BE2C (cell line): ENCODE measurements at places on chromosomes 1 and 21.

DNA sequence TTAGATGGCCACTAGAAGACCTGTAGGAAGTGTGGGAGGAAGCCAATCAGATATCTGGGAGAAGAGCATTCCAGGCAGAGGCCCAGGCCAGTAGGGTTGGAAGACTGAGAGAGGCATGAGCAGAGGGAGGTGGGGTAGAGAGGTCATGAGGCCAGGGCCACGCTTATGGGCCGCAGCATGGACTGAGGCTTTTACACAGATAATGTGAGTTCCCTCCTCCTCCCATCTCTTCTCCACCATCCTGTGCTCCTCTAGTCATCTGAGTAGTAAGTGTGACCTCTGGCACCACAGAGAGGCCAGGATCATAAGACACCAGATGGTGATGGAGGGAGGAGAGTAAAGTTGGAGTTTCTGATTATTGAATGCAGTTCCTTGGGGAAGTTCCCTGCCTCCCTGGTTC, 17.1 kb downstream of the TTC22 start:
- no peak for DNase-seq

DNA sequence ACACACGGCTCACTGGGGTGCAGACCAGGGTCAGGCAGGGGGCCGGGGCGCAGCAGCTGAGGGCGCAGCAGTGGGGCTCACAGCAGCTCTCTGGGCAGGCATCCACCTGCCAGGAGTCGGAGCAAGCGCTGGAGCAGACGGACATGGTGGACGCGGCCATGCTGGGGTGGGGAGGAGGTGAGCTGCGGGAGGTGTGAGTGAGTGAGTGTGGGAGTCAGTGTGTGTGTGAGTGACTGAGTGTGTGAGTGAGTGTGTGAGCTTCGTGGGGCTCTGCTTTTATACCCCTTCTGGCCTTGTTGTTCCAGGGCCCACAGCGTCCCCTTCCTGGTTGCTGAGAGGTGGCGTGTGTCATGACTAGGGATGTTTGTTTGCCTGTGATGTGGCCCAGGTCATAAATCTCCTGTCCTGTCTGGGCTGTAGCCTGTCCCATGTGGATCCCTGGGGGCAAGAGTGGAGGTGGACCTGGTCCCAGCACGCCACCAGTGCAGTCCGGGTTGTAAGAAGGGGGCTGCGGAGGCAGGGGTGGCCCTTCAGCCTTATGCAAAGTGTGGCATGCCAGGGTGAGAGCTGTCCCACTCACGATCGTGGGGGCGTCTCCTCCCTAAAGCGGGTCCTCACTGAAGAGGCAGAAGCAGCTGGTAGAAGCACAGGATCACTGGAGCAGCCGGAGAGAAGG, at the start of gene KRTAP10-1:
KRTAP10-1 (minus strand) TSS at position 205 of the 676 bp plus-strand sequence; CDS start at position 160, 45 bp downstream.
- DNase-seq: no peak

- DNase-seq: no peak
Measured at GRCh38 chr1:170356585-170356984, 175.4 kb upstream of the GORAB start.

- DNase-seq: no peak
Measured at GRCh38 chr21:28358170-28358569, 634.5 kb downstream of the LTN1 start.

GRCh38 chr1:88984569-88984968, 7.9 kb downstream of the KYAT3 start:
- DNase-seq: no peak

- no peak for DNase-seq
Measured at GRCh38 chr1:1058088-1058905, 15.8 kb downstream of the RNF223 start.

DNA sequence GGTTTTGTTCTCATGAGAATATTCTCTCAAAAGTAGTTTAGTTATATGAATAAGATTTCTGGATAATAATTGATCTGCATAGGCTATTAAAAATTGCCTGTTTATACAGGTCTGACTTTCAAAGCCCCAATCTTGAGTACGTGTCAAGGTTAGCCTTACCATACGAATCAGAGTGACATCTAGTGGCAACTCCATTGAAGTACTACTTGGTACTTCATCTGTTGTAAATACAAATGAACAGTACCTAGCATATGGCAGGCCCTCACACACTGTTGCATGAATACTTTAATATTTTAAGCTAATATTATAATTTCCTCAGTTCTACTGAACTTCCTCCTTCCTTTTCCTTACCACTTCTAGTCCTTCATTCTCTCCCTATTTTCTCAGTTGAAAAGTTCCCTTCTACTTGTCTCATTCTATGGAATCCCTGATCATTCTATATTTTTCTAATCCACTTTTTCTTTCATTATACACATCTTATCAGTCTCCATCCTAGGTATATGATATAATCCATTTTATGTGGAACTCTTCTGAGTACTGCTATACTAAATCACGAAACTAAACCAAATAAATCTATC, 101.2 kb downstream of the AKT3 start:
- DNase-seq: peak; percentile 47

DNA sequence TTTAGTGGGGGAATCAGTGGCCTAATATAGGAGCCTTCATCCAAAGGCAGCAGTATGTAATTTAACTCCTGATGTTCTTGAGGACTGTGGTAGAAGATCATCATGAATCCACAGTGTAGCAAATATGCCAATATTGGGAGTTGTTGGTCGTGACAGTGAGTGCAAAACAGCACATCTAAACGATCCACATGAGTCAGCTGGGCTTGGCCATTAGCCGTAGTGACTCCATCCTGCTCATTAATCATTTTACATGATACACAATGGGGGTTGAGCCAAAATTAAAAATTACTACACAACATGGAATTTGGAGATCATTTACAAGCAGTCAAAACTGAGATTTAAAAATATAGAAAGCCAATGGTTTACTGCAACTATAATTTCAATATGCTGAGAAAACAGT, 653.9 kb upstream of the CAMK1G start:
- DNase-seq: no peak

DNA sequence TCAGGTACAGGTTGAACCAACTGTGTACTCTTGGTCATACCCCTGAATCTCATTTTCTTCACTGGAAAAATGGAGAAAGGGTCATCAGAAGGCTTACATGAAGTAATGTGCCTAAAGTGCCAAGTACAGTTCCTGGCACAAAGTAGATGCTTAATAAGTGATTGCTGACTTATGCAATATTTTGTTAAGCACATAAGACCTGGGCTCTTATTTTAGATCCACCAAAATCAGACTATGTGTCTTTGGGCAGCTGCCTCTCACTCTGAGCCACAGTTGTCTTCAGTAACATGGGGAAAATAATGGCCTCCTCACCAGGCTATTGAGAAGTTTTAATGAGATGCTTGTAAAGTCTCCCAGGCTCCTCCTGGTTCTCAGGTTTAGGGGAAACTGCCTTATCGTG, 74.3 kb upstream of the TRABD2B start:
- DNase-seq: no peak

DNA sequence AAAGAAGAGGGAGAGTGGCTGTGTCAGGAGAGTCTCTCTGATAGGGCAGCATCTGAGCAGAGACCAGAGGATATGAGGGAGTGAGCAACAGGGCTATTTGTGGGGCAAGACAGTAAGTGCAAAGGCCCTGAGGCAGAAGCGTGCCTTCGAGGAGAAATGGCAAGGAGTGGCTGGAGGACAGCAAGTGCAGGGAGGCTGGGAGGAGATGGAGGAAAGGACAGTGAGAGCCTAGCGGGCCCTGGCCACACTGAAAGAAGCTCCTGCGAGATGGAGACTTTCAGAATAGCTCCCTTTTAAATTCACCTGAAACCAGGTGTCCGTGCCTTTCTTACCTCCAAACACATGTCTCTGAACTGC, 25.2 kb downstream of the EXOC8 start:
- DNase-seq: no peak

DNA sequence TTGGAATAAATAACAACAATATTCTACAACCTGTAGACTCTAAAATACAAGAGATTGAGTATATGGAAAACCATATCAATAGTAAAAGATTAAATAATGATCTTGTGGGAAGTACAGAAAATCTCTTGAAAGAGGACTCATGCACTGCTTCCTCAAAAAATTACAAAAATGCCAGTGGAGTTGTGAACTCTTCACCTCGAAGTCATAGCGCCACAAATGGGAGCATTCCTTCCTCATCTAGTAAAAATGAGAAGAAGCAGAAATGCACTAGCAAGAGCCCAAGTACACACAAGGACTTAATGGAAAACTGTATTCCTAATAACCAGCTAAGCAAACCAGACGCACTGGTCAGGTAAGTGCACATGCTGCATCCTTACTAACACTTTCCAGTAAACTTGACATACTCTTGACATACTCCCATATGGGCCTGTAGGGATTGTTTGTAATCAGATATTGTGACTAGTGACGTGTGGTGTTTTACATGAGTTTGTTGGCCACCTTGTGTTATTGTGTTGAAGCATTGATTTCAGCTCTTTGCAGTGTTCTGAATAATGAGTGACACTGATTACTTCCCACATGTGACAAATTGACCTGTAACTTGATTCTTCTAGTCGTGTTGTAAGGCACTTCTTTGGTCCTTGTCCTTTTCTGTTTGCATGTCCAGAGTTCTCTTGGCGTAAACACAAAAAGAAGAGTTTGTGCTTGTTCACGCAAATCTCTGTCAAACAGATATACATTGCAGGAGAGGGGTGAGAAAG, 28.0 kb downstream of the MACO1 start:
- no peak for DNase-seq

- peak; percentile 37 for DNase-seq
Measured at GRCh38 chr1:54475946-54476516, 69.8 kb upstream of the SSBP3 start.

DNA sequence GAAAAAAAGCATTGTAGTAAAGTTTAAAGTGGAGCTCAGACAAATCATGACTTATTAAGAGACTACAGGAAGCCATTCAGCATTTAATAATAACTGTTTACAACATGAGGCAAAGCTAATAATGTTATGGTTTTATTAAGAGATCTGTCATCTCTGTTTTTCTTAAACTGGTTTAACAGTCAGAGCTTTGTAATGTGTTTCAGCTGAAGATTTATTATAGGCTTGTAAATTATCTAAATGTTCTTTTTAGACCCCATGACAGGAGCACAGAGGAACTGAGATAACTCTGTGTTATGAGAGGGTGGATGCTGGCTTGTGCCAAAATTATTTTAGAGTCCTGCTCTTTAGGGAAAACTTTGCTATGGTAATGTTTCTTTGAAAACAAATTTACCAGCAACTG, 38.0 kb upstream of the RWDD3 start:
- DNase-seq: no peak

DNA sequence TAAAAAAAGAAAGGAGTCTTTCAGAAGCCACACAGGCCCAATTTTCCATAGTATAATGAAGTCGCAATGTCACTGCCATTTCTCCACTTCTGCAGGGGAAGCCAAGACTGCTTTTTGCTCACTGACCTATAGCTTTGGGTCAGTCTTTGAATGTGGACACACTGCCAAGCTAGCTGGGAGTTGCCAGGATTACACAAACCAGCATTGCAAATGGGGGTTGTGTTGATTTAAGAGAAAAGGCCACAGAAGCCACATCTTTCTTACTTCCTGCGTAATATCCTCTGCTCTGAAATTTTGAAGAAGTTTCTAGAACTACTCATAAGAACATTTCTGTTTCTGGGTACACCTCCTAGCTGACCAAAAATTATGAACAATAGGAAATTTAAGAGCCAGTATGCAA, 45.8 kb upstream of the SAMSN1 start:
- DNase-seq: no peak

GRCh38 chr1:199449221-199449620, 578.3 kb upstream of the NR5A2 start:
- DNase-seq: no peak

DNA sequence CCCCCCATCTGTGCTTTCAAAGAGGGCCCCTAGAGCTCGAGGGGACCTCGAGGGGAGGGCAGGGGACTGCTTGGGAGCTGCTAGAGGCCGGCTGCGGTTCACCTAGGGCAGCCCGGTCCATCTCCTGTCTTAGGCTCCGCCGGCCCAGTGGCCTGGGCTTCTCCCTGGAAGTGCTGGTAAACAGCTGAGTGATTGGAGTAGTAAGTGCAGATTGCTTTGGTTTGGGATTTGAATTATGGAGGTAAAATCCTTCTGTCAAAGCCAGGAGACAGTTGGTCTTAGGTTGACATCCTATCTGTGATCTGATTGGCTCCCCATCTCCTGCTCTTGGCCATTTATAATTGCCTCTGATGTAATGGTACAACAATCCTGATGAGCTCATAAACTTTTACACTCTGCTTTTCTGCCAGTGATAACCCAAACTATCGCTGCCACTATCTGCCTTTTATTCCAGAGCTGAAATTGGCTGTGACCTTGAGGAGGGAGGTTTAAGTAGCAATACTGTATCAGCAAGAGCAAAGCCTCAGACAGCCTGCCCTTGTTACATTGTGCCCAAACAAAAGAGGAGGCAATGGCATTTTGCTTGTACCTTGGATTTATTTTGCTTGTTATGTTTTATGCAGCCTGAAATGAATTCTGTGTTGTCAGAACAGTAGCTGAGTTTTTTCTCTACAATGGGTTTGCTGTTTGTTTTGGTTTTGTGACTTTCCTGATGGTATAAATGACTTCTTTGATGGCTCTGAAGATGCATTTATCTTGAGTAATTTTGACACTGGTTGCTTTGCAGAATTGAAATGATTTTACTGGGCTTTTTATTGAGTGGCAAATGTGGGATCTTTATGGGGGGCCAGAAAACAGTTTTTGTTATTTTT, 2.4 kb downstream of the ARID1A start:
- peak; percentile 36 for DNase-seq

GRCh38 chr21:23822760-23823159, 1784.5 kb downstream of the MRPL39 start:
- DNase-seq: no peak

DNA sequence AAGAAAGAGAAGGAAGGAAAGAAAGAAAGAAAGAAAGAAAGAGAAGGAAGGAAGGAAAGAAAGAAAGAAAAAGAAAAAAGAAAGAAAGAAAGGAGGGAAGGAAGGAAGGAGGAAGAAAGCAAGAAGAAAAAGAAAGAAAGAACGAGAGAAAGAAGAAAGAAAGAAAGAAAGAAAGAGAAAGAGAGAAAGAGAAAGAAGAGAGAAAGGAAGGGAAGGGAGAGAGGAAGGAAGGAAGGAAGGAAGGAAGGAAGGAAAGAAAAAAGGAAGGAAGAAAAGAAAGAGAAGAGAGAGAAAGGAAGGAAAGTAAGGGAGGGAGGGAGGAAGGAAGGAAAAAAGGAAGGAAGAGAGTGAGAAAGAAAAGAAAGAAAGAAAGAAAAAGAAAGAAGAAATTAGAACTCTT, 95.4 kb upstream of the ZNF281 start:
- no peak for DNase-seq

DNA sequence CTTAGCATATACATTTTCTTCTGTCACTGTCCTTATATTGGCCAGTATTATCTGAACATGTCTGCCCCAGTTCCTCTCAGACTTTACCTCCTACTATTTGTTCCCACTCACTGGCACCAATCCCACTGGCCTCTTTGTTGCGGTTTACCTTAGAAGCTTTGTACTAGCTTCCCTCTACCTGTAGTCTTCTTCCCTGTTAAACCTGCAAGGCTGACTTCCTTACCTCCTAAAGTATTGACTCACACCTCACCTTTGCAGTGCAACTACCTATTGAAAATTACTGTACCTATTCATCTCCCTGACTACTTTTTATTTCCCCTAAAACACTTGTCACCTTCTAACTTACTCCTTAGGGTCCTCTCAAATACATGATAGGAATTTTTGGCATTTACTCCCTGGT, 111.1 kb downstream of the CLEC20A start:
- no peak for DNase-seq
